NCI-H345 (cell line): ENCODE measurements at places on chromosomes 16 and 17.

DNA sequence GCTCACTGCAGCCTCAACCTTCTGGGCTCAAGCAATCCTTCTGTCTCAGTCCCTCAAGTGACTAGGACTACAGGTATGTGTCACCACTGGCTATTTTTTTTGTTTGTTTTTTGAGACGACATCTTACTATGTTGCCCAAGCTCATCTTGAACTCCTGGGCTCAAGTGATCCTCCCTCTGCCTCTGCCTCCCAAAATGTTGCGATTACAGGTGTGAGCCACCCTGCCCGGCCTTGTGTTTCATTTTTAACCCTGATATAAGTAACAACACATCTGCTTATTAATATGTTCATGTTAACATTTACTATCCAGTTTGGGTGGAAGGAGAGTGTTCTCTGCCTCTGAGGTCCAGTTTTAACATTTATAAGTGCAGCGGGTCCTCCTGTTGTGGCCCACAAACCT, 3.1 kb downstream of the FAM20A start:
- DNase-seq = no peak

GRCh38 chr17:49494986-49495841, at the start of gene NGFR:
NGFR (plus strand) TSS chr17:49495293; CDS start chr17:49495418, 125 bp downstream.
- peak; percentile 36 for DNase-seq

- DNase-seq = peak; percentile 18
Measured at GRCh38 chr16:69187446-69188235, 677 bp downstream of the SNTB2 start.

DNA sequence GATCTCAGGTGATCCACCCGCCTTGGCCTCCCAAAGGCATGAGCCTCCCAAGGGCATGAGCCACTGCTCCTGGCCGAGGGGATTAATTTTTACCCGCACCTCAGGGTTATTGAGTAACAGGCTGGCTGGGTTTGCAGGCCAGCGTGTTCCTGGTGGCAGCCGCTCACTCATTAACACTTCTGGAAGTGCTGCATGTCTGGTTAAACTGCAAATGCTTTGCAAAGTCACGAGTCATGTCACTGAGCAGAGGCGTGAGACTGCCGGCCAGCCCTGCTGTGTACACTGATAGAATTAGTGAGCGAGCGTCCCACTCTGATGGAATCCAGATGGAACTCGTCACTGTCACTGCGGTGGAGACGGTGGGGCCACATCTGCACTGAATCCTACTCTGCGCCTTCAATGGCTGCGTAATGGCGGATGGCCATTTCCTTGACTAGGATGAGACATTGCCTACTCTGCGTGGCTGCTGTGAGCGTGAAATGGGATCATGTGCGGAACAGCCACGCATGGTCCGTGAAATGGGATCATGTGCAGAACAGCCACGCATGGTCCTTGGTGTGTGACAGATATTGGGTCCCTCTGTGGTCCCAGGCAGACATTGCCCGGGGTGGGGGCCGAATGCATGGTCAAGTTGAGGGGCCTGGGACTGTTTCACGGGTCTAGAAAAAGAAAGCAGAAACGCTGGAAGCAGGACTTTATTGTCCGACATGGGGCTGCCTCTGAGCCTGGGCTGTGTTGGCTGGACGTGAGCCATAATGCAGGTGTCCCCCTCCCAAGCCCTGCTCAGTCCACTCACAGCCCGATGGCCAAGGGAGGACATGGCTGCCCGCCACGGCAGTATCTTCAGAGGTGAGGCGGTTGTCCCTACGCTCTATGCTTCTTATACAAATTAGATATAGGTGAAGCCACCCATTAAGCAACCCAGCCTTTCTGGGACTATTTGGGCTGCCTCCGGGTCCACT, 740 bp upstream of the SLC5A10 start:
- no peak for DNase-seq

- DNase-seq = no peak
Measured at GRCh38 chr17:61488878-61489718, 36.9 kb downstream of the TBX4 start.
